ENCODE measurements at places on chromosomes 12 and 14.

- no peak for DNase-seq
These were observed 117.4 kb upstream of the RTL1 start for GRCh38 chr14:101020834-101021370.

GRCh38 chr12:89029961-89030360, 322.3 kb downstream of the DUSP6 start:
- no peak for DNase-seq

DNA sequence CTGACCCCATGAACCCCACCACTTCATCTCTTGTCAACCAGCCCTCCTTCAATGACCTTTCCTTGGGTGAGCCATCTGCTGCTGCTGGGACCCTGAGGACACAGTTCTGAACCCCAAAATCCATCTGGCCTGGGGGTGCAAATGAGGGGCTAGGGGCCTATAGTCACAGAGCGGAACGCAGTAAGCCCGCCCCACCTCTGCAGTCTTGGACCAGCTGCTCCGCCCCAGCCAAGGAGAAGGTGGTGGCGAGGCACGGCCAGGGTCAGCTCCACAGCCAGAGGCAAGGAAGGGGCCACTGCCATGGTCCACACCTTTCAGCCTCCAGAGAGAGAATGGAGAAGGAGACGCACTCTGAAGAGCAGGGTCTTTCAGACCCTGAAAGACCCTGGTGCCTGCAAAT, 5.1 kb downstream of the TMEM179 start:
- no peak for DNase-seq

GRCh38 chr12:57772429-57773322, at the start of gene EEF1AKMT3:
Gene EEF1AKMT3 (plus strand): TSS chr12:57772614. CDS start chr12:57772725, 111 bp downstream.
- no peak for DNase-seq

DNA sequence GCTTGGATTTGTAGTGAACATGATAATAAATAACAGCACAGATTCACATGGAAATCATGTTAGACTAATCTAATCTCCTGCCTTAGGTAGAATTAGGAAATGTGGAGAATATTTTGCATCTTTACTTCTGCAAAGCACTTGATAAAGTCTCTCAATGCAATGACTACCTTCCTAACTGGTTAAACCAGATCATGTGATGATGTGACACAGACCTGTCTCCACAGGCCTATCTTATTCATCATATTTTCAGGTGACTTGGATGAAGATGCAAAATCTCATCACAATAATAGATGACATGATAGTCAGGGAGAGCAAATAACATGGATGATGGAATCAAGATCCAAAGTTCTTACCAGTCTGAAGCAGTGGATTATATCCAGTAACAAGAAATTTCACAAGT, 38.5 kb upstream of the RNASE1 start:
- no peak for DNase-seq

- DNase-seq = no peak
These were observed 28.3 kb downstream of the PUS7L start for GRCh38 chr12:43730283-43730682.

DNA sequence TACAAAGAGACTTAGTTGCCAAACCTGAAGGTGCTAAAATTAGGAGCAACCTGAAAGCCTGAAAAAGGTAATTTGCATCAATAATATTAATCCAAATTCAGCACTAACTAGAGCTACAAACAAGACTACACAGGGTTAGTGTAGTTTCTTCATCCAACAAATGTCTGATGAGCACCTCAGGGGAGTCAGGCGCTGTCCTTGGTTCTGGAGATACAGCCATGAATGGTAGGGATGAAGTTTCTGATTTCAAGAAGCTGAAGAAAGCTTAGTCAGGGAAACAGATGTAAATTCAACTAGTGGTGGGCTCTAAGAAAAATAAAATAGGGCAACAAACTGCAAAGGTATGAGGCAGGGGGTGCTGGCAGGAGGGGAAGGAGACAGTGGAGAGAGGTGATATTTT, 266.3 kb downstream of the GLT1D1 start:
- DNase-seq = no peak

GRCh38 chr12:120199595-120200306, 1.2 kb downstream of the RPLP0 start:
- DNase-seq = no peak

GRCh38 chr12:102797528-102797927, 119.5 kb downstream of the PAH start:
- DNase-seq = no peak

GRCh38 chr14:86013641-86014040, 483.7 kb downstream of the FLRT2 start:
- no peak for DNase-seq

GRCh38 chr12:61250303-61250702, 1009.9 kb upstream of the USP15 start:
- no peak for DNase-seq

GRCh38 chr12:126518596-126519200, 1453.5 kb downstream of the AACS start:
- no peak for DNase-seq

GRCh38 chr12:115204957-115205754, 521.2 kb upstream of the TBX3 start:
- no peak for DNase-seq

DNA sequence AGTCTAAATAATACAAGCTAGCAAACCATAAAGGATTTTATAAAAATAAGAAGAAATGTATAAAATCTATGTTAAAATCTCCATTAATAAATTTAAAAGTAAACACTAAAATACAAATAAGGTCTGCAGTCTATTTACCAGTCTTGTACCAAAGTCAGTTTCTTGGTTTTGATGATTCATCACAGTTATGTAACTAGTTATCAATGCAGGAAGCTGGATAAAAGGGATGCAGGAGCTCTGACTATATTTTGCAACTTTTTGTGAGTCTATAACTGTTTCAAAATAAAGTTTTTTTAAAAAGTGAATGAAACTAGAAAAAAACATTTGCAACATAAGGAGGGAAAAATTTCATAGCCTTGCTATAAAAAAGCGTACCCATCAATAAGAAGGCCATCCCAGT, 151.5 kb downstream of the DERA start:
- no peak for DNase-seq

DNA sequence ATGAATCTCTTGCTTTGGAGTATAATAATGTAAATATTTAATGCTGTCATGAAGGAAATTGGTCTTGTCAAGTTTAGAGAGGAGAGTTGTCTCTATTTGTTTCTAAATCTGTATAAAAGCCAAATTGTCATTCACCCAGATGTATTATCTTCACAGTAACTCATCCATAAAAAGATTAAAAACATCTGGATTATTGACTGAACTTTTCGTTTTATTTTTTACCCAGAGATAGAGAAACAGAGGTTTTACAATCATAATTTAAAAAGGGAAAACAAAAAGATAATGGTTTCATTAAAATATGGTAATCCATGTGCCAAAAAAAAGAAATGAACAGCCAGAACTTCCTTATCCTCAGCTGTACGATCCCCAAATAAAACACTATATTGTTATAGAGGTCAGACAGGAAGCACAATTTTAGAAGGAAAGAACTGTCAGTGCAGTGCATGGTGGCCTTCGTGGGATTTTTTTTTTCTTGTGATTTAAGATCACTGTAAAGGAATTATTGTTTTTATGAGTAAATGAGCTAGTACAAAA, 125.9 kb downstream of the ACSS3 start:
- no peak for DNase-seq

DNA sequence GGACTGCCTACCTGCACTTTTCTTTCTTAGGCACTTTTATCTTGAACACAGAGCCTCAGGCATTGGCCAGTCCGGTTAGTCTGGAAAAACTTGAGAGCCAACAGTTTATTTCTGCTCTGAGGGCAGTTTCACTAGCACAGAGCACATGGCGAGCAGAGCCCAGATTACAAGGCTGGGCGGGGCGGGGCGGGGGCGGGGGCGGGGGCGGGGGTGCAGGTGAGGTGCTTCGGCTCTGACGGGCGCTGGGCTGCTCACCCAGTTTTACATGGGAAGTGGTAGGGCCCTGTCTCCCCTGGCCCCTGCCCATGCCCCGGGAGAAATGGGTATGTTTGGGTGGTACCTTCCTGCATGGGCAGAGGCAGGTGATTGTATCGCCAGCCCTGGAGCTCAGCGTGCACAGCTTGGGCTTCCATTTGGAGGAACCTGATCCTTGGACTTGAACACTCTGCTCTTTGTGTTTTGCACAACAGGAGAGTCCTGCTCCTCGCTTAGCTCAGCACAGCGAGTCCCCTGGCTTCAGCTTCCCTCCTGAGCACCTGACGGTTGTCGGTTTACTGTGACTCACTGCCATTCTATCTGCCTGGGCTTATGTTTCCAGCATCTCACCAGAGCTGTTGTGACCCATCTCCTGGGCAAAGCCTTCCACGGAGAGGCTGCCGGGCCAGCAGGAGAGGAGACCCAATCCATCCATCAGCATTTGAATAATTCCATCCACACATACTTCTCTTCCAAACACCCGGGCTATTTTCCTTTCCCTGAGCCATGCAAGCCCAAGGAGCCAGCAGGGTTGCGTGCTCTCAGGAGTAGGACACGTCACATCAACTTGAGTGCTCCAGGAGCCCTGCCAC, 108.5 kb downstream of the ARF6 start:
- peak; percentile 25 for DNase-seq

DNA sequence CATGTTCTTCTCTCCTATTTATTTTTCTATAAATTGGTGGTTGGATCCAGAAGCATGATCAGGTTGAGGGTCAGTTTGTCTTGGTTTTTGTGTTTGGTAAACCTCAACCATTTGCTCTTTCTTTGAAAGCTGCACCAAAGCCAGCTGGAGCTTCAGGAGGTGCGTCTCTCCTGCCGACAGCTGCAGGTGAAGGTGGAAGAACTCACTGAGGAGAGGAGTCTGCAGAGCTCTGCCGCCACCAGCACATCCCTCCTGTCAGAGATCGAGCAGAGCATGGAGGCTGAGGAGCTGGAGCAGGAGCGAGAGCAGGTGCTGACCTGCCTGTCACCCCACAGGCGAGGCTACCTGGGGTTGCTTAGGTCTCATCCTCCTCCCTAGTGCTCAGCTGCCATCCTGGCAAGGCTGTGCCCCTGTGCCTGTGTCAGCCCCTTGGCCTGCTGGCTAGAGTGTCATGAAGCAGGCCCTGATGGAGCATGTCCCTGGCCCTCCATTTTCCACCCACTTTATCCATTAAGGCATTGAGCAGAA, 45.0 kb downstream of the RAB35 start:
- no peak for DNase-seq

GRCh38 chr14:100615736-100616695, 28.8 kb upstream of the BEGAIN start:
- no peak for DNase-seq

GRCh38 chr12:124917841-124918621, 3.6 kb upstream of the UBC start:
- DNase-seq = no peak

- DNase-seq = no peak
These were observed 108.7 kb downstream of the GLT1D1 start for GRCh38 chr12:128961957-128962356.

DNA sequence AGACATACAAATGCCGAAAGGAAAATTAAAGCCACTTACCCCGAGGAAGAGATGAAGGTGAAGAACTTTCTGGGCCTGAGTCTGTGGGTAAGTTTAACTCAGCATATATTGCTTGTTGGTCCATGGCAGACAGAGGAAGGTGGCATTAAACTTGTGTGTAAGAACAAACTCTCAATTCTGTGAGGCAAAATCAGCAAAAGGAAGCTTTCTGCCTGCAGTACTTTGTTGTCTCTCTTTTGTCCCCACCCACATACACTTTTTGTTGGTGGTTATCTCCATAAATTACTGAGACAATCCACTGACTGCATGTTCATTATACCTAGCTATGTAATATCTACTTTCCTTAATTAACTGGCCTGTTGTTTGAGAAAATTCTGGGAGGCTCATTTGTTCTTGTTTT, at the start of gene KLRB1:
TSS of gene KLRB1 (minus strand) at position 201 of the 400 bp plus-strand sequence. CDS start at position 124, 77 bp downstream.
- DNase-seq = no peak

DNA sequence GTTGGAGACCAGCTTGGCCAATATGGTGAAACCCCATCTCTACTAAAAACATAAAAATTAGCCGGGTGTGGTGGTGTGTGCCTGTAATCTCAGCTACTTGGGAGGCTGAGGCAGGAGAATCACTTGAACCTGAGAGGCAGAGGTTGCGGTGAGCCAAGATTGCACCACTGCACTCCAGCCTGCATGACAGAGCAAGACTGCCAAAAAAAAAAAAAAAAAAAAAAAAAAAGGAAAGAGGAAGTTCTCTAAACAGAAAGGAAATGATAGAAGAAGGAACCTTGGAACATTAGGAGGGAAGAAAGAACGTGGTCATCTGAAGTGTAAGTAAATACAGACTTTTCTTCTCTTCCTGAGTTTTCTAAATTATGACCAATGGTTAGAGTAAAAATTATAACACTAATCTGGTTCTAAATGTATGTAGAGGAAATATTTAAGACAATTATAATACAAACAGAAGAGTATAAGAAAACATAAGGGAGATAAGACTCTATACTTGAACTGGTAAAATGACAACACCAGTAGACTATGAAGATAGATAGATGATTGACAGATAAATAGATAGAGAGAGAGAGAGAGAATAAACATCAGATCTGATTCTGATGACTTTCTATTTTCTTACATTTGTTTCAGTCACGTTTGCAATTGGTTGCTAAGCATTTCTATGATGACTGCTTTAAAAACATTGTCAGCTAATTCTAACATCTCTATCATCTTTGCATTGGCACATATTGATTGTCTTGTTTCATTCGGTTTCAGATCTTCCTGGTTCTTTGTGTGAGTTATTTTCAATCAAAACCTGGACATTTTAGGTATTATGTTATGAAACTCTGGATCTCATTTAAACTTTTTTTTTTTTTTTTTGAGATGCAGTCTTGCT, 12.9 kb upstream of the CORO1C start:
- DNase-seq = no peak

DNA sequence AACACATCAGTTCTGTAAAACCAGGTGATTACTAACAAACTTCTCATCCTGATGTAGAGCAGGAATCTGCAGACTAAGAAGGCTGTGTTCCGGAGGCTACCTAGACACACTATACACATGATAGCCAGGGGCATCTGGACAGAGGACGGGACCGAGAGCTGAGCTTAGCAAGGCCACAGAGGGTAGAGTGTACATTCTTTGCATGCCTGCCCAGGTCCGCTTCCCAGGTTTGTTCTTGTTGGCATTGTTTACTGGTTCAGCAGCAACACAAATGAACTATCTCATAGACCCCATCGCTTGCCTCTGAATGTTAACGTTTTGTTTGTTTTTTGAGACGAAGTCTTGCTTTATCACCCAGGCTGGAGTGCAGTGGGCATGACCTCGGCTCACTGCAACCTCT, 17.7 kb upstream of the TEAD4 start:
- DNase-seq = no peak

- DNase-seq = no peak
These were observed 130.7 kb downstream of the NTF3 start for GRCh38 chr12:5562581-5562980.

- DNase-seq = no peak
These were observed 14.7 kb downstream of the CPSF6 start for GRCh38 chr12:69254046-69254445.
